ENCODE measurements at places on chromosomes 13 and 19. TPM values are rescaled to one million over a fixed set of nuclear protein-coding genes. Genes with fewer than 3 reads are reported as not detected.

Gene MYH14
- total RNA-seq, result not detected

- no peak for DNase-seq
These were observed 14.7 kb downstream of the REXO1 start for GRCh38 chr19:1833540-1833939.

DNA sequence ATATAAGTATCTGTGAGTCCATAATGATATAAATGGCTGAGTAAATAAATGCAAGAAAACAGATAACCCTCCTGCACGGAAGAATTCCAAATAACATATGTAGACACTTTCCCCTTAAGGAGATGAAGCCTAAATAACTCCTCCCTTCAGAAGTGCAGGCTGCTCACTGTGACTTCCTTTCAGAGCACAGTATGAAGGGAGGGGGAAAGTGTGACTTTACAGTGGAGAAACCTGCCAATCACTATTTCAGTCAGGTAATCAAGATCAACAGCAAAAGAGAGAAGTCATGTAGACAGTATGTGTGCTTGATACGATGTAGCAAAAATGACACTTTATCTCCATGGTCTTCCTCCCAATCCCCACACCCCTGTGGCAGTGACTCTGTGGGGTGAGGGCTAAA is 7.1 kb downstream of the GGACT start:
- DNase-seq, result no peak

GRCh38 chr13:68715651-68716050 is 1392.0 kb upstream of the ATXN8OS start:
- DNase-seq, result no peak

- no peak for DNase-seq
These were observed 60.8 kb downstream of the CEBPG start for GRCh38 chr19:33434069-33434885.

Measured in IMR-90 (cell line).